B cell (primary cell): ENCODE measurements at places on chromosomes 3 and 15.

- no peak for DNase-seq
These were observed 61.1 kb downstream of the DIPK2A start for GRCh38 chr3:144032531-144033239.

GRCh38 chr3:187084126-187084525 is 55.2 kb downstream of the RPL39L start:
- DNase-seq: no peak

GRCh38 chr3:7800006-7800780 is 701.4 kb upstream of the LMCD1 start:
- no peak for DNase-seq

DNA sequence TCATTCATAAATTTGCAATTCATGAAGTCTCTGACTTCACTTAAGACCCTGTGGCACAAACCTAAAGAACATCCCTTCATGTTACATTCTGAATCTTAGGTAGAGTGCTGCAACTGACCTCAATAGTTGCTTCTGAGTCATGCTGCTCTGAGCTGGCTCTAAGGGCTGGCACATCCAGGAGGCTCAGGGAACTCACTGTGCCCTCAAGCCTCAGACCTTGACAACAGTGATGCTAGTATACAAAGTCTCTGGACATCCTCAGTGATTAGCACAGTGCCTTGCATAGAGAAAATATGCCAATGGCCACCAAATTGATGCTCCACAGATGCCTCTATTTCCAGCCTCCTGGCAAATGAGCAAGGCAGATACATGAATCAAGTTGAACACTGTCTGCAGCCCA is 740.9 kb upstream of the LMCD1 start:
- no peak for DNase-seq

DNA sequence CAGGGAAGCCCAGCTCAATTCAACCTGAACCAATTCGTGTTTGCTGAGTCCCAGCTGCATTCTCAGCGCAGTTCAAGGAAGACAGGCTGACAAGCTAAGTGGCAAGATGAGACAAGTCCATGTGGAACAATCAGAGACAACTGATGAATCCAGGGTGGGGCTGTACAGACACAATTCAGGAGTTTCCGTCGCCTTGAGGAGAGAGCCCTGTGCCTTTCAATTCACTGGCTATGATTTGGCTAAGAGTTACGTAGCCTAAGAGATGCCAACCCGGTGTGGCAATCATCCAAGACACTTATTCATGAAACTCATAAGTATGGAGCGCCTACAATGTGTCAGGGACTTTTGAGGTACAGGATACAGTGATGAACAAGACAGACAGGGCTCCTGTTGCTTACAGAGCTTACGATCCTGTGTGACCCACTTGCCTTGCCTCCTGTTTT is 15.5 kb upstream of the ZBED2 start:
- DNase-seq: no peak
